ENCODE measurements at places on chromosomes 1 and 21.
A peak's percentile ranks its signal among the peaks of the same experiment; 100 is the strongest.

DNA sequence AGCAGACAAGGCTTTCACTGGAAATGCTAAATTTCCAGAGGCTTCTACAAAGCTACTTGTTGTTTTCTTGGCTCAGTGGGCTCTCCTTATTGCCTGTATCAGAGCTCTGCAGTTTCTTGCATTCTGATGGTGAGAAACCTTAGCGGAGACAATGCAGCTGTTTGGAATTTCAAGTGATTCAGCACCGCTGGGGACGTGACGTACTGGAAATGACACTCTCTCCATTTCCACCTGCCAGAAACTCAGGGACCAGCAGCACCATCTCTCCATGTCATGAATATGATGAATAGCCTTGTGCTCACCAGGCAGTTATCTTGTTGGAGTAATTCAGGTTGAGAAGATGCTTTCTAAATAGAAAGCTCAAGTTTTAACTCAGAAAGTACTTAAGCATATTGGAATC, 497.2 kb upstream of the DEPDC1 start:
- DNase-seq: no peak

- DNase-seq: no peak
Measured at GRCh38 chr1:2429780-2430591, 17.6 kb upstream of the PEX10 start.

GRCh38 chr1:63918418-63918945, 144.7 kb downstream of the ROR1 start:
- DNase-seq: no peak

DNA sequence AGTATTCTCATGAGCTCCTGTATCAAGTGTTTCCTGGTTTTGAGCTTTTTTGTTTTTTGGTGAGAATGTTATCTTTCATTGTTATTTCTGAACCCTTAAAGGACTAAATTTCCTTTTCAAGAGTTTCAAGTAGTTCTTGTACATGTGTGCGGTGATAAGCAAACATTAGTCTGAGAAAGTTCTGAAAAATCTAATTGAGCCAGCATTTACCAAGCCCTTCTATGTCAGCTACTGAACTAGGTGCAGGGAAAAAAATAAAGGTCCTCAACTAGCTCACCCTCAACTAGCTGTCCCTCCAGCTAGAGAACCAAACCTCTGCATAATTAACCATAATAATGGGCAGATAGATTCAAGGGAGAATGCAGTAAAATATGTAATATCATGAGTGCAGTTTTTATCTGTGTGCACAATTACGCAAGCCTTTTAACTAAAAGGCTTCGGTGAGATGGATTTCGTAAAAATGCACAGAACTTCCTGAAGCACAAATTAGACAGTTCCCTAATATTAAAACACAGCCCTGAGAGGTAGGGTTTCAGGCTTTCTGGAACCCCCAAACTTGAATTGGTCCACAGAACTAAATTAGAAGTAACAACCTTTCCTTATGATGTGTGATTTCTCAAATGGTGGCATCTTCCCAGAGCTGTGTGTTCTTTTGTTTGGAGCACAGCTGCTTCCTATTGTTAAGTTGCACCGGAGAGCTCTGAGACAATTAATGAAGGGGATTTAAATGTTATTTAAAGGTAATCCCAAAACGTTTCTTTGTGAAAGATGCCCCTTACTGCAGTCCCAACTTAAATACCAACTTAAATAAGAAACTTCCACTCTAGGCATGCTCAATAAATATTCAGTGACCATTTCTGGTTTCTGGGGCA, 165.8 kb downstream of the NFIA start:
- DNase-seq: no peak

DNA sequence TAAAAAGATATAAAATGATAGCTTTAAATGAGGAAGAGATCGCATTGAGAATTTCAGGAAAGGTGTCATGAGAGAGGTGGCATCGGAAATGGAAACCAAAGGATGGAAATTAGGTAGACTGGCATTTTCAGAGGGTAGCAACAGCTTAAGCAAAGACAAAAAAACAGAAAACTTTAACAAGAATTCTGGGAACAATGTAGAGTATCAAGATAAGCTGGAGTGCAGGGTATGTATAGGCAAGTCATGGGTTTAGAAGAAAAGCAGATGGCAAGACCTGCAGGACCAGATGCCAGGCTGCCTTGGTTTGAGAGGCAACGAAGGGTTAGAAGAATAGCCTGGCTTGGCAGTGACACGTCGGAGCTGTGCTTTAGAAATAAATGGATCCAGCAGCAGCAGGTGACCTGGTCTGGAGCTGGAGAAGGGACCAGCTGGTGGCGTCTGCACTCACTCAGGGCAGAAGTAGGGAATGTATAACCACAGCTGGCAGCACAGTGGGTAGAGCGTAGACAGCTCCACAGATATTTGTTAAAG, 149.4 kb upstream of the TIAM1 start:
- peak; percentile 13 for DNase-seq

- no peak for DNase-seq
Measured at GRCh38 chr1:200506471-200506870, 96.6 kb upstream of the ZNF281 start.
